ENCODE measurements at places on chromosomes 11 and 22.

GRCh38 chr22:37557321-37558001 lies 2.8 kb upstream of the CDC42EP1 start:
- no peak for DNase-seq

DNA sequence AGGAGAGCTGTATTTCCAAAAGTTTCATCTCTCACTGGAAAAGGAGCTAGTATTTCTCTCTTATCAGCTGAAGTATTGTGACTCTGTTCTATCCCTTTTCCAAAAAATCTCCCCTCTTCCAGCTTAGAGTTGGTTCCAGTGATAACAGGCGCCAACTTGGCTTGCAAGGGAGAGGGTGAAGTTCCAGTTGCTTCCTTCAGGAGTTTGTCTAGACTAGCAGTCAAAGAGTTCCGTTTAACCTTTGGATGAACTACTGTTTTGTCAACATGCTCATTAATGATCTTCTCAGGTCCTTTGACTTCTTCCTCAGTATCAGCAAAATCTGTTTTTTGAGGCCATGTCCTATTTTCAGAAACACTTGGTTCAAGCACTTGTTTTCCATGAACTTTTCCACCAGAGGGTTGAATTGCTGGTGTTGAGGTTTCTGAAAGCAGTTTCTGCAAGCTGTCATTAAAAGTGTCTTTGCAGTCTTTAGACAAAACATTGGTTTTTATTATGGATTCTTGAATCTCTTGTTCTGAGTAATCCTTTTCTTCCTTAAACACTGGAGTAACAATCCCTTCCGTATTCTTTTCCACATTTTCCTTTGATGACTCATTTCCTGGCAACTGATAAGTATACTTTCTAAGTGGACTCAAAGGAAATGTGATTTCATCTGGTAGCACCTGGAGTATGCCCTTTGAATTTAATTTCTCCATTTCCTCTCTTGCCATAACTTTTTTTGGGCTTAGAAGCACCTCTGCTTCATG lies 39.7 kb upstream of the CCDC89 start:
- no peak for DNase-seq

- DNase-seq = no peak
Observed at GRCh38 chr11:71391796-71392195, 56.4 kb downstream of the DHCR7 start.

GRCh38 chr22:49136816-49137180 lies 690.9 kb downstream of the BRD1 start:
- DNase-seq = no peak

DNA sequence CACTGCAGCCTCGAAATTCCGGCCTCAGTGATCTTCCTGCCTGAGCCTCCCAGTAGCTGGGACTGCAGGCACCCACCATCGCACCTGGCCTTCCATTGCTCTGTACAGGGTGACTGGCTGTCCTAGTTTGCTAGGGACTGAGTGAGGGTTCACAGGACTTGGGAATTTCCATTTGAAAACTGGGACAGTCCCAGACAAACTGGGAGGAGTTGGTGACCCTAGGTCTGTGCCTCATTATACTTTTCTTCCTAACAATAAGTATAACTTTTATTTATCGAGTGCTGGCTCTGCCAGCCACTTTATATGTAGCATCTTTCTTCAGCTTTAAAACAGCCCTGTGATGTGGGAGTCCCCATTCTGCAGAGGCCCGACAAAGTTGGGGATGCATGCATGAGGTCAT lies 25.5 kb downstream of the TCP11L1 start:
- DNase-seq = no peak

DNA sequence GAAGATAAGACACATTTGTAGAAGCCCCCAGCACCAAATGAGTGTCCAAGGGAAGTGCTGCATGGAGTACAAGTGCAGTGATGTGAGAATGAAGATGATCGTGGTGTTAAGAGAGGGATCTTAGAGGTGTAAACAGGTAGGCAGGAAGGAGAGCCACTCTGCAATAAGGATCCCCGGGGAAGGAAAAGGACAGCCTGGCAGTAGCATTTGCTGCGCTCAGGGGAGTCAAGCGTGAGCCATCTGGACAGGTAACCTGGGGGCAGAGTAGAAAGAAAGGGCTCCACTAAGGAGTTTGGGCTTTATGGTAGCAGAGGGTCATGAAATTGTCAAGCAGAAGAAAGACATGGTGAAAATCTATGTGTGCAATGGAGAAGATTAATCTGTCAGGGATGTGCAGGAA lies 587.2 kb downstream of the BUD13 start:
- no peak for DNase-seq

GRCh38 chr22:45488764-45489370 lies 13.8 kb upstream of the FBLN1 start:
- DNase-seq = no peak

GRCh38 chr11:111913997-111914396 lies 1.5 kb downstream of the HSPB2 start:
- no peak for DNase-seq

- DNase-seq = no peak
Observed at GRCh38 chr11:4184163-4184916, 89.7 kb downstream of the RRM1 start.

All from cortex of kidney (tissue), 1 donor.